H7 (cell line): ENCODE measurements at places on chromosomes 16 and 17. TPM values are rescaled to one million over a fixed set of nuclear protein-coding genes. Genes with fewer than 3 reads are reported as not detected.
A peak's percentile ranks its signal among the peaks of the same experiment; 100 is the strongest.

The SKAP1 gene
- total RNA-seq, result not detected in 2 replicates

- no peak for DNase-seq
Measured at GRCh38 chr16:30368122-30368791, 2.0 kb downstream of the TBC1D10B start.

The PRKCB gene
- total RNA-seq, result 0.44 and 0.80 TPM in 2 replicates

The CISD3 gene
- total RNA-seq, result 2.9 TPM in 2 replicates

DNA sequence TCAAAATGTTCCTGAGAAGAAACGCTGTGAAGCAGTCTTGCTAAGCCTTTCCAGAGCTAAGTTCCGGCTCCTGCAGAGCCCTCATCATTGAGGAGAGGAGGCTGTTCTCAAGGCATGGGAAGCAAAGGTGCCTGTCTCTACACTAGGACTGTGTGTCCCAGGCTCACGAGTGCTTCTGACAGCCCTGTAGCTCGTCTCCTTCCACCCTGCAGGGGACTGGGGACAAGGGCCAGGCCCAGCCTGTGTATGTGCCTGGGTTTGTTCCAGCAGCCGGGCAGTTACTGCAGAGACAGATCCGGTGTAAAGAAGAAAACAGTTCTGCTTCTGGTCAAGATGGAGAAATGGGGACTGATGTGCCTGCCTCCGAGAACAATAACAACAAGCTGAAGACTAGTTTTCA is 156.0 kb downstream of the ENGASE start:
- DNase-seq, result no peak

The HID1 gene
- total RNA-seq, result 2.1 and 7.8 TPM in 2 replicates

- peak; percentile 6 for DNase-seq
Measured at GRCh38 chr16:57403965-57404817, at the start of gene CCL17. Gene CCL17, plus strand, starts transcription at chr16:57404767. Its CDS starts 9,166 bp downstream, at chr16:57413933.

- DNase-seq, result no peak
Measured at GRCh38 chr16:51009359-51009758, 141.7 kb downstream of the SALL1 start.

The SLC6A2 gene
- 0.18 and 0.21 TPM in 2 replicates for total RNA-seq

- no peak for DNase-seq
Measured at GRCh38 chr17:69404399-69404798, 10.1 kb upstream of the MAP2K6 start.

- no peak for DNase-seq
Measured at GRCh38 chr16:57069053-57069452, 23.3 kb upstream of the CPNE2 start.

- peak; percentile 96 for DNase-seq
Measured at GRCh38 chr16:2026461-2027023, at the start of gene NHERF2. Gene NHERF2, plus strand, starts transcription at chr16:2026902. Its CDS starts 104 bp downstream, at chr16:2027006.

- peak; percentile 95 for DNase-seq
Measured at GRCh38 chr16:85010931-85011845, at the start of gene ZDHHC7. Gene ZDHHC7, minus strand, starts transcription at chr16:85011535. Its CDS starts 20,917 bp downstream, at chr16:84990618.

The BCL6B gene
- 4.9 and 8.3 TPM in 2 replicates for total RNA-seq

DNA sequence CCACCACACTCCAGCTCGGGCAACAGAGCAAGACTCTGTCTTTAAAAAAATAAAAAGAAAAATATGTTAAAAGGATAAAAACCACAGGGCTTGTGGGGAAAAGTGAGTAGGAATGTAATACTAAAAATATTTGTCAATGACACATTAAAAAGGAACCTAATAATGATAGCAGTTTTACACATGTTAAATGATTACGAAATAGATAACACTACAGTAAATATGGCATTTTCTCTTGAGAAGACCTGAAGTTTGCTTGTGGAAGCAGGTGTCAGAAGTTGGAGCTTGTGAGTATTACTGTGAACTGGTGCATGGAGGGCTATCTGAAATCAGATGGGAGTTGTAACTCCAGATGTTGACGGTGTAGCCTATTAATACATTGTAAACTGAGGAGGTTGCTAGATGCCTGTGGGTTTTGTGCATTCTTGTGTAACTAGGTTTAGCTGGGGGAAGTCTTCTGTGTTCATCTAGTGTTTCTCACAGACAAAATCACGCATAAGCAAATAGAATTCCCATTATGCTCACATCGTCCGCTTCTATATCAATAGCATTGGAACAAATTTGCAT is 44.2 kb upstream of the CLEC18A start:
- no peak for DNase-seq
